ENCODE measurements at places on chromosomes 13 and 19. TPM values are rescaled to one million over a fixed set of nuclear protein-coding genes. Genes with fewer than 3 reads are reported as not detected.
A peak's percentile ranks its signal among the peaks of the same experiment; 100 is the strongest.

The FXYD3 gene
- 10.8 TPM for total RNA-seq

The NLRP11 gene
- total RNA-seq: not detected

The CBARP gene
- total RNA-seq: 2.3 TPM

The ZNF730 gene
- not detected for total RNA-seq

The CACNG6 gene
- total RNA-seq: not detected

The TMEM86B gene
- total RNA-seq: 4.5 TPM

The KISS1R gene
- not detected for total RNA-seq

The SLITRK5 gene
- 6.1 TPM for total RNA-seq

The SIRT6 gene
- 39.6 TPM for total RNA-seq

The C19orf67 gene
- not detected for total RNA-seq

The CEACAM7 gene
- total RNA-seq: not detected

The PAK4 gene
- 31.2 TPM for total RNA-seq

The GRIN3B gene
- not detected for total RNA-seq

The KLK6 gene
- total RNA-seq: 2.1 TPM

The COL4A1 gene
- 583 TPM for total RNA-seq

The FCER2 gene
- total RNA-seq: not detected

The NCAN gene
- total RNA-seq: not detected

The SBSN gene
- not detected for total RNA-seq

The PDCD2L gene
- total RNA-seq: 9.8 TPM

The POMP gene
- 52.0 TPM for total RNA-seq

The GIPC1 gene
- total RNA-seq: 61.8 TPM

The IPO5 gene
- total RNA-seq: 121 TPM

The C1QTNF9B gene
- total RNA-seq: not detected

The UPK1A gene
- total RNA-seq: not detected

The STOML3 gene
- total RNA-seq: not detected

The PROSER3 gene
- total RNA-seq: 19.4 TPM

The PLIN5 gene
- total RNA-seq: 12.0 TPM

The PSPN gene
- 1.5 TPM for total RNA-seq

DNA sequence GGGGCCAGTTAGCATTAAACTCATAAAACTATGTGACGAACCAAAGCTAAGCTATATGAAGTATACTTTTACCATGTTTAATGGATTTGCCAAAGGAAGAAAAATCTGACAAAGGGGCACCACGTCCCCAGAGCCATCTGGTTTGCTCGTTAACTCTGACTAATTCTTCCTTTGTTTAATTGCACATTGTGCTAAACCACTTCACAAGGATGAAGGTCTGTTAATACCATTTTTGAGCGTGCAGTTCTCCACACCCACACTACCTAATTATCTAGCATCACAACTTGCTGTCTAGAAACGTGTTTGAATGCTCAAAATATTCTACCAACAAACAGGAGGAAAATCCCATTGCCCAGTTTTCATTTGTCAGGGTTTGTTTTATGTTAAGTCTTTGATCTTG lies 74.8 kb downstream of the COL4A1 start:
- DNase-seq: no peak

GRCh38 chr19:647566-648284 lies 8.0 kb downstream of the FGF22 start:
- DNase-seq: no peak

GRCh38 chr19:15253061-15253460 lies 20.8 kb upstream of the EPHX3 start:
- DNase-seq: no peak

DNA sequence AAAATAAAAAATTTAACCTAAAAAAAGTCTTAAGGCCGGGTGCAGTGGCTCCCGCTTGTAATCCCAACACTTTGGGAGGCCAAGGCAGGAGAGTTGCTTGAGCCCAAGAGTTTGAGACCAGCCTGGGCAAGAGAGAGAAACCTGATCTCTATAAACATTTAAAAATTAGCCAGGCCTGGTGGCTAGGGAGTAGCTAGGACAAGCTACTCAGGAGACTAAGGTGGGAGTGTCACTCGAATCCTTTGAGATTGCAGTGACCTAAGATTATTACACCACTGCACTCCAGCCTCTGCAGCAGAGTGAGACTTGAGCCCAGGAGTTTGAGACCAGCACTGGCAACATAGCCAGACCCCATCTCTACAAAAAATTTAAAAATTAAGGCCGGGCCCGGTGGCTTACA lies 1.1 kb downstream of the CCDC97 start:
- no peak for DNase-seq

- DNase-seq: no peak
Observed at GRCh38 chr13:75587679-75588078, 38.1 kb downstream of the UCHL3 start.

- DNase-seq: no peak
Observed at GRCh38 chr13:80029170-80029569, 311.8 kb downstream of the SPRY2 start.

GRCh38 chr13:49221590-49221965 lies 1.4 kb downstream of the MLNR start:
- no peak for DNase-seq

- DNase-seq: no peak
Observed at GRCh38 chr13:113337976-113338375, 26.0 kb downstream of the GRTP1 start.

- DNase-seq: no peak
Observed at GRCh38 chr19:37997911-37998344, 90.9 kb downstream of the SIPA1L3 start.

- peak; percentile 83 for DNase-seq
Observed at GRCh38 chr19:13055213-13056051, 47.2 kb downstream of the LYL1 start.

DNA sequence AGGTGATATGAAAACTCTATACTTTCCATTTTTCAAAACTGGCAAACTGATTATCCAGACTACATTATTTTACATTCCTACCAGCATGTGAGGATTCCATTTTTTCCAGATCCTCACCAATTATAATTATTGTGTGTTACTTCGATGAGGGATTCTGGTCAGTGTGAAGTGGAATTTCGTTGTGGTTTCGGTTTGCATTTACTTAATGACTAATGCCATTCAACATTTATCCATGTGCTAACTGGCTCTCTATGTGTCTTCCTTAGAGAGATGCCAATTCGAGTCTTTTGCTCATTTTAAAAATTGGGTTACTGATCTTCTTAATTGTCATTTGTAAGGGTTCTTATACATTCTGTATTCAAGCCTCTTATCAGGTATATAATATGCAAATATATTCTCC lies 1551.3 kb upstream of the MIR17HG start:
- no peak for DNase-seq

GRCh38 chr19:29680447-29680846 lies 15.2 kb downstream of the PLEKHF1 start:
- DNase-seq: no peak

- DNase-seq: no peak
Observed at GRCh38 chr19:30106417-30107095, 164.5 kb downstream of the URI1 start.

GRCh38 chr19:49488863-49489537 lies 1.6 kb downstream of the RPL13A start:
- no peak for DNase-seq

DNA sequence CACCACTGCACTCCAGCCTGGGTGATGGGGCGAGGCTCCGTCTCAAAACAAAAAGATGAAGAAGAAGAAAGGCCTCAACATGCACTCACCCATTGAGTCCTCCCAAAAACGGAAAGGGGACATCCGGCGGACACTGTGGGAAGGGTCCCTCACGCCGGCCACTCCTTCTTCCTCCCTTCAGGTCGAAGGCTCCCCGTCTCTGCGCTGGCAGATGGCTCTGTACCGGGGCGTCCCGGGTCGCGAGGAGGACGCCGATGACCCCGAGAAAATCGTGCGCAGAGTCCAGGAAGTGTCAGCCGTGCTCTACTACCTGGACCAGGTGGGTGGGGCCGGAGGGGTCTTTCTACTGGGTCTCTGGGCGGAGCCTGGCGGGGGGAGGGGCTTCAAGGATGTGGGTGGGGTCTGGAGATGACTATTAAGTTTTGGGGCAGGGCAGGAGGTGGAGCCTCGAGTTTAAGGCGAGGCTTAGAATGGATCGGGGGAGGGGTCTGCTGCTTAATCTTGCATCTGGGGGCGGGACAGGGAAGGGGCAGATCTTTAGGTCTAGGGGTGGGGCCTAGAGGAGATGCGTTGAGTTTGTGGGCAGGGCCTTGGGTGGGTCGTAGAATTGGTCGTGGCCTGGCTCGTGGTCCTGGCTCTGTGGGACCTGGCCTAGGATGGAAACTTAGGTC lies 90.2 kb downstream of the MAP4K1 start:
- no peak for DNase-seq

DNA sequence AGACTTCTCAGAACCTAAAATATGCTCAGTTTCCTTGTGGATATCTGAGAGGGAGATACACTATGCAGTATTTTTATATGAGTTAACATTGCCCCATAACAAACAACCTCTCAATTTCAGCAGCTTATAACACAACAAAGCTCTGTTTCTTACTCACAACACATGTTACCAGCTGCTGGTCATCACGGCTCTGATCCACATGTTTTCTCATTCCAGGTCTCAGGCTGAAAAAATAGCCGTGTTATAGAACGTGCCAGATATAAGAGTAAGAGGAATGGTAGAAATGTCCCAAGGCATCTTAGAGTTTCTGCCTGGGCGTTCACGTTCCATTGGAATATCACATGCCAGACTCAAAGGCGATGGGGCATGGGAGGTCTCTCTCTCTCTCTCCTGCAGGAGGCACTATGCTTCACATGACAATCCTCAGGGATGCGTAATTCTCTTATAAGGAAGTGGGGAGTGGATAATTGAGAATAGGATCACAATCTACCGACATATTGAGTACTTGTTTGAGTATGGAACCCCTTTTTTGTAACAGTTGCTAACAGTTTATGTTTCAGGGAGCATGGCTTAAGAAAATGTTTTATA lies 246.6 kb downstream of the NHLRC3 start:
- DNase-seq: no peak

GRCh38 chr13:28778308-28779215 lies 41.6 kb upstream of the MTUS2 start:
- no peak for DNase-seq

DNA sequence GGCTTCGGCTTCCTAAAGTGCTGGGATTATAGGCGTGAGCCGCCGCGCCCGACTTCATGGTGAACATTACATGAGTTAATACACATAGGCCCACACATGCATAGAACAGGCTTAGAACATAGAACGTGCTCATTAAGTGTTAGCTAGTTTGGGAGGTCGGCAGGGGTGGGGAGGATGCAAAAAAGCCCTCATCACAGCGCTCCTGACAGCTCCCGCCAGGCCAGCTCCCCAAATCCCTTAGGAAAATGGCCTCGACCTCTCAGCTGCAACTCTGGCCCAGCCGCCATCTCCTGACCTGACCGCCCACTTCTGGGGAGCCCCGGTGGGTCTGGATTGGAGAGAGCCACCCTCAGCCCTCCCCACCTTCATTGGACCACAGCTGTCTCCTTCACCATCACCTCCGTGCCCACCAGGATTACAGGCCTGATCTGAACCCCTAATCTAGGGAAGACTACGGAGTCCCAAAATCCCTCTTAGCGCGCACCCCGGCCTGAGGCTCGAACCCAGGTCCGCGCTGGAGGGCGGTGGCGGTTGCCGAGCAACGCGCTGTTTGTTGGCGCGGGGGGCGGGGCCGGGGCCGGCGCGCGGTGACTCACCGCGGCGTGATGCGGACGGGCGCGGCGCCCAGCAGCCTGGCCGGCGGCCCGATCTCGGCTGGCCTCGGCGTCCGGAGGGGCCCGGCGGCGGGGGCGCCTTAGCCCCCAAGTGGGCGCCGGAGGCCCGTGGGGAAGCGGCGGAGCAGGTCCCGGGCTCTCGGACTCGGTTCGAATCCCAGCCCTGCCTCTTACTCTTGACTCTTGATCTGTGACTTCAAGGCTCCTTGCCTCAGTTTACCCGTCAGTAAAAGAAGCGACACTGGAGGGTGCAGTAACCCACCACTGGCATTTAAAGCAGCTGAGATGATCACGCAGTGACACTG lies 26.7 kb upstream of the NANOS3 start:
- DNase-seq: peak; percentile 77

GRCh38 chr13:77177646-77178045 lies 149.2 kb downstream of the MYCBP2 start:
- no peak for DNase-seq

GRCh38 chr13:86377451-86377850 lies 578.2 kb upstream of the SLITRK6 start:
- DNase-seq: no peak

- DNase-seq: no peak
Observed at GRCh38 chr13:98162935-98163334, 14.1 kb downstream of the RNF113B start.

DNA sequence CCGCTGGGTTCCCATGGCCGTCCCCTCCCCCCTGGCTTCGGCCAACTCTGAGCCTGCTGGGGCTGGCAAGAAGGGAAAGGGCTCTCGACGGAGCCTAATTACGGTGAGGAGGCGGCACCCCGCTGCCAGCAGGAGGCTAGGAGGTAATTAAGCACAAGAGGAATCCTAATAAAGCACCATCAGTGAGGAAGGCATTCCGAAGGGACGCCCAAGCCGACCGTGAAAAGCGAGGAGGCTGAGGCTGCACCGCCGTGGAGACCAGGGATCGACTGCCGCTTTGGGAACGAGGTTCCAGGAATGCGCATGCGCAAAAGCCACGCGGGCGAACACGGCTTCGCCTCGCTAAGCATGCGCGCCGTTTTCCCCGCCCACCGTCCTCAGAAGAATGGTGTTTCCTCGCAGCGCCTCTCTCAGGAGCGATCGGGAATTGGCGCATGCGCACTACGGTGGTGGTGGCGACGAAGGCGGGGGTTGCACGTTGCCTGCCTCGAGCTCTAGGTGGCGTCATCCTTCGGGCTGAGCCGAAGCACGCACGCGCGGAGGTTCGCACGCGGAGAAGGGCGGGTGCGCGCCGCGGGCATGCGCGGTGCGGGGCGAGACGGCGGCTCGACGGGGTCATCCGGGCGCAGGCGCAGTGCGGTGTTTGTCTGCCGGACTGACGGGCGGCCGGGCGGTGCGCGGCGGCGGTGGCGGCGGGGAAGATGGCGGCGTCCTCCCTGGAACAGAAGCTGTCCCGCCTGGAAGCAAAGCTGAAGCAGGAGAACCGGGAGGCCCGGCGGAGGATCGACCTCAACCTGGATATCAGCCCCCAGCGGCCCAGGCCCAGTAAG lies at the start of gene MAP2K7:
Gene MAP2K7, plus strand, starts transcription at position 634 of the 830 bp plus-strand sequence. Its CDS starts 68 bp downstream, at position 702.
- DNase-seq: peak; percentile 99

- peak; percentile 31 for DNase-seq
Observed at GRCh38 chr13:112842343-112842856, 126.6 kb upstream of the MCF2L start.

DNA sequence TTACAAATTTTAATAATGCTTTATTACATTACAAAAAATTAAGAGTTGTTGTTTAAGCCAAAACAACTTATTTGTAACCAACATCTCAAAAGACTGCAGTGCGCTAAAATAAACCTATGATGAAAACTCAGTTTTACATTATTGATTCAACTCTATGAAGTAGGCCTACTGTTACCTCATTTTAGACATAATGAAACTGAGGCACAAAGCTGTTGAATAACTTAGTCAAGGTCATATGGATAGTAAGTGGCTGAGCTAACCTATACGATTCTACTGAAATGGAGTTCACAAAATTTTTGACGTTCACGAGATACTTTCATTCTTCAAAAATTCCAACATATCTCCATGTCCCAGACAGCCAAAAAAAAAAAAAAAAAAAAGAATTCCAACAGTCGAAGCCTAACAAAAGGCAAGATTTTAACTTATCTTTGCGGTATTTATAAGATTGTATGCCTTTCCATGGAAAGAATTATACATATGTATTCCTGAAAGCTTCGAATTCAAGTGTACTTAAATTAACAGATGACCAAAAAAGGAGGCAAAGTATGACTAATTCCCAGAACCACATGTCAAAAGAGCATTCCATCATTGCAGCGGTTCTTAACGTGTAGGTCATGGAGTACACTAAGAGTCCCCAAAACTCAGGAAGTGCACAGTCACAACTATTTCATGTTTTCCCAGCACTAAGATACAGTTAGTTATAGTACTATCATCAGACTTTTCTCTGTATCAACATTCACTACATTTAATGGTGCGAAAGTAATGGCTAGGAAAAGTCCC lies 69.4 kb downstream of the PSPC1 start:
- DNase-seq: no peak
